ENCODE measurements at places on chromosomes 2 and 18. TPM values are rescaled to one million over a fixed set of nuclear protein-coding genes. Genes with fewer than 3 reads are reported as not detected.

DNA sequence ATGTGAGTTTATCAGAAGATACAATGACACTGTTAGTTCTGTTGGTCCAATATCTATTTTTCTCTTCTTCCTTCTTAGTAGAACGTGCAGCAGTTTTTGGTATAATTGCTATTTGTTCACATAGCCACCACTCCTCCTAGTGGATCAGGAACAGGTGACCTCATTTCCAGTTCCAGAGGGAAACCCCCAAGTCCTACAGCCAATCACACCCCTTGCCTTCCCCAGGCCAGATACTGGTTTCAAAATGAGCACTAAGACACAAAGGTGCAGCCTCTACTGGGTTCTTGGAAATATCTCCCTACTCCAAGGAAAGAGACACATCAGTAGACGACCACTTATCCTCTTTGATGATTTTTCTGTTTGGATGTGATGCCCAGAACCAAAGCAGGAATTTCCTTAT is 103.2 kb downstream of the TCF4 start:
- no peak overlapping the region for H3K4me3 ChIP-seq
- no peaks in the 10 kb centered on the region for H3K36me3 ChIP-seq
- peaks cover 2% of the 10 kb centered on the region for H3K4me1 ChIP-seq
- H3K27me3 ChIP-seq = no peaks in the 10 kb centered on the region
- no peak for DNase-seq

- peak overlapping the region; percentile 98 for H3K27ac ChIP-seq
- DNase-seq = peak; percentile 78
- H3K27me3 ChIP-seq = no peaks in the 10 kb centered on the region
- no peaks in the 10 kb centered on the region for H3K36me3 ChIP-seq
Measured at GRCh38 chr2:105373344-105373781, 25.5 kb downstream of the FHL2 start.

Gene PTH2R
- total RNA-seq = not detected

- DNase-seq = no peak
- no peaks in the 10 kb centered on the region for H3K36me3 ChIP-seq
- no peak overlapping the region for H3K27ac ChIP-seq
- peaks cover 3% of the 10 kb centered on the region for H3K4me1 ChIP-seq
- no peak overlapping the region for H3K4me3 ChIP-seq
Measured at GRCh38 chr2:150085478-150085877, 402.0 kb downstream of the RND3 start.

Gene FLACC1
- 4.4 TPM for total RNA-seq

GRCh38 chr18:38563396-38563980 is 997.9 kb upstream of the CELF4 start:
- H3K4me3 ChIP-seq = no peak overlapping the region
- H3K4me1 ChIP-seq = no peaks in the 10 kb centered on the region
- no peaks in the 10 kb centered on the region for H3K27me3 ChIP-seq
- H3K27ac ChIP-seq = no peak overlapping the region

GRCh38 chr18:58769321-58769720 is 95.4 kb upstream of the ZNF532 start:
- no peak overlapping the region for H3K27ac ChIP-seq
- H3K4me1 ChIP-seq = peaks cover 3% of the 10 kb centered on the region
- H3K4me3 ChIP-seq = no peak overlapping the region

GRCh38 chr2:29528891-29529520 is 392.4 kb downstream of the ALK start:
- no peak for DNase-seq
- no peak overlapping the region for H3K4me3 ChIP-seq

Gene IL18R1
- total RNA-seq = 0.83 TPM

GRCh38 chr2:53740170-53740569 is 27.4 kb upstream of the CHAC2 start:
- H3K27me3 ChIP-seq = no peaks in the 10 kb centered on the region
- H3K4me3 ChIP-seq = no peak overlapping the region
- no peak for DNase-seq
- no peaks in the 10 kb centered on the region for H3K4me1 ChIP-seq
- no peak overlapping the region for H3K27ac ChIP-seq
- H3K36me3 ChIP-seq = no peaks in the 10 kb centered on the region

- no peaks in the 10 kb centered on the region for H3K4me1 ChIP-seq
- H3K4me3 ChIP-seq = no peak overlapping the region
- no peaks in the 10 kb centered on the region for H3K27me3 ChIP-seq
- DNase-seq = no peak
Measured at GRCh38 chr2:114068438-114068837, 178.5 kb downstream of the ACTR3 start.

DNA sequence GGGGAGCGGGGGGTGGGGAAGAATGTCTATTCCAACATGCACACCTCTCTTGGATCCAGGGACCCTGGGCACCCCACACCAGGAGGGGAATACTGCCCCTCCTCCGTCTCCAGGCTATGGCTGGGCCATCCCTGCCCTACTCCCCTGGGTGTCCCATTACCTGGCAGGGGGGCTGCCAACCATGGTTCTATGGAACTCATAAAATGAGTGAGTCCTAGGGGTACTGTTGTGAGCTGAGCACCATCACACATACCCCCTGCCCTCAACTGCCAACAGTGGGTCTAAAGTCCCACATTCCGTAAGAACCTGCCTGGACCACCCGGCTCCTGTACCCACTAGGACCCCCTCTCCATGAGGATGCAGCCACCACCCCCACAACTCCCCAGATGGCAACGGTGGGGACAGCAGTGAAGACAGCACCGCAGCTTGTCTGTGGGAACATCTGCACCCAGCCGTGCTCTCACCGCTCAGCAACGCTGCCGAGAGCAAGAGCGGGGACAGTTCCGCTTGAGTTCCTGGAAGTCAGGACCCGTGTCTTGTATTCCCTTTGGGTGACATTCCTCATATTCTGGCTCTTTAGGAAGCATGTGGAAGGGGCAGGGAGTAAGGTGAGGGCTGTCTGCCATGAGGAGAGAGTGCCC is 41.5 kb downstream of the BIN1 start:
- H3K4me1 ChIP-seq = no peaks in the 10 kb centered on the region
- H3K4me3 ChIP-seq = no peak overlapping the region
- DNase-seq = no peak
- H3K27ac ChIP-seq = peak overlapping the region; percentile 29
- no peaks in the 10 kb centered on the region for H3K27me3 ChIP-seq

- H3K36me3 ChIP-seq = no peaks in the 10 kb centered on the region
- DNase-seq = no peak
- H3K27ac ChIP-seq = no peak overlapping the region
- peaks cover 13% of the 10 kb centered on the region for H3K4me1 ChIP-seq
Measured at GRCh38 chr2:16660114-16660513, 5.5 kb downstream of the CYRIA start.

GRCh38 chr2:96254571-96254970 is 11.2 kb downstream of the TMEM127 start:
- H3K27me3 ChIP-seq = no peaks in the 10 kb centered on the region
- peaks cover 10% of the 10 kb centered on the region for H3K4me1 ChIP-seq
- H3K4me3 ChIP-seq = no peak overlapping the region
- H3K27ac ChIP-seq = no peak overlapping the region

Gene STPG4
- total RNA-seq = not detected

Gene PSMA8
- 0.15 TPM for total RNA-seq

GRCh38 chr2:174336501-174337336 is 2.0 kb downstream of the SP9 start:
- H3K4me3 ChIP-seq = peak overlapping the region; percentile 7
- H3K4me1 ChIP-seq = peaks cover 11% of the 10 kb centered on the region
- no peaks in the 10 kb centered on the region for H3K36me3 ChIP-seq

- H3K27ac ChIP-seq = no peak overlapping the region
- no peak for DNase-seq
- no peaks in the 10 kb centered on the region for H3K36me3 ChIP-seq
- H3K4me3 ChIP-seq = no peak overlapping the region
- peaks cover 1% of the 10 kb centered on the region for H3K4me1 ChIP-seq
- no peaks in the 10 kb centered on the region for H3K27me3 ChIP-seq
Measured at GRCh38 chr2:229090225-229090624, 180.9 kb downstream of the PID1 start.

Gene PDE1A
- total RNA-seq = 3.3 TPM

GRCh38 chr2:73830871-73831401 is 2.2 kb downstream of the STAMBP start:
- no peak for DNase-seq
- H3K4me1 ChIP-seq = peaks cover 9% of the 10 kb centered on the region
- no peak overlapping the region for H3K4me3 ChIP-seq
- H3K27me3 ChIP-seq = no peaks in the 10 kb centered on the region
- H3K27ac ChIP-seq = no peak overlapping the region

Gene PSMD14
- 13.6 TPM for total RNA-seq

DNA sequence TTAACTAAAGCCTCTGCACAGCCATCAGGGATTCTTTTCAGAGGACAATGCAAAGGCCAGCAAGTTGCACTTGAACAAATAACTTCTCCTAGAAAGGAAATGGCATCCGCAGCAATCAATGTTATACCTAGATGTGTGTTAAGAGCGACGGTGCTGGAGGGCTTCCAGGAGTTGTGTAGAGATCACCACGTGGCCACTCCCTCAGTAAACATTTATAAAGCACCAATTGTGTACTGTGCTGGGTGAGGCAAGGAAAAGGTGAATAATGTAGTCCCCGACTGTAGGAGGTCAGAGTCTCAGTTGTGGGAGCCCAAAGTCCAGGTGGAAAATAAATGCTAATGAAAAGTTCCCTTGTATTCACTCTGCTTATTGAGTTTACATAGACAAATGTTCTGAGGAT is 135.0 kb downstream of the ALK start:
- no peaks in the 10 kb centered on the region for H3K4me1 ChIP-seq
- no peaks in the 10 kb centered on the region for H3K36me3 ChIP-seq
- DNase-seq = no peak
- H3K4me3 ChIP-seq = no peak overlapping the region
- H3K27ac ChIP-seq = no peak overlapping the region

GRCh38 chr2:8743261-8743660 is 61.4 kb downstream of the ID2 start:
- no peak overlapping the region for H3K27ac ChIP-seq
- H3K4me3 ChIP-seq = no peak overlapping the region
- H3K27me3 ChIP-seq = no peaks in the 10 kb centered on the region
- no peaks in the 10 kb centered on the region for H3K36me3 ChIP-seq

Gene STK39
- total RNA-seq = 9.8 TPM

DNA sequence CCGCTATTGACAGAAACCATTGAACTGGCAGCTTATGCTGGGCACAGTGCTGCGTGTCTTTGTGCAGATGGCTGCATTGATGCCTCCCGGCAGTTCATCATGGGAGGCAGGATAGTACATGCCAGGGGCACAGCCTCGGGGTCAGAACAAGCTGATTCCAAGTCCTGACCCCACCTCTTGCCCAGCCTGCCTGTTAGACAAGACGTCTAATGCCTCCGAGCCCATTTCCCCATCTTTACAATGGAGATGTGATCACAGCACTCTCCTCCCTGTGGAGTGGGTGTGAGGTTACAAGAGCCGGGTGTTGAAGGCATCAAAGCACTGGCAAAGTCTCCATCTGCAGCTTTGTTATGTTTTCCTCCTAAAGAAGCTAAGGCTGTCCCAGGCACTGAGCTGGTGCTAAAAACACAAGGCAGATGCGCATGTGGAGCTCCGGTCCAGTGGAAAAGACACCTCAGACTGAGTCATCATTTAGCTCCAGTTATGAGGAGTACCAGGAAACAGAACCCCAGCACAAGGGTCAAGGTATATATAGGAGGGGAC is 125.7 kb upstream of the EPAS1 start:
- no peak for DNase-seq
- H3K36me3 ChIP-seq = no peaks in the 10 kb centered on the region
- H3K27me3 ChIP-seq = no peaks in the 10 kb centered on the region
- no peak overlapping the region for H3K27ac ChIP-seq
- no peaks in the 10 kb centered on the region for H3K4me1 ChIP-seq

Gene AQP12B
- total RNA-seq = 0.18 TPM

DNA sequence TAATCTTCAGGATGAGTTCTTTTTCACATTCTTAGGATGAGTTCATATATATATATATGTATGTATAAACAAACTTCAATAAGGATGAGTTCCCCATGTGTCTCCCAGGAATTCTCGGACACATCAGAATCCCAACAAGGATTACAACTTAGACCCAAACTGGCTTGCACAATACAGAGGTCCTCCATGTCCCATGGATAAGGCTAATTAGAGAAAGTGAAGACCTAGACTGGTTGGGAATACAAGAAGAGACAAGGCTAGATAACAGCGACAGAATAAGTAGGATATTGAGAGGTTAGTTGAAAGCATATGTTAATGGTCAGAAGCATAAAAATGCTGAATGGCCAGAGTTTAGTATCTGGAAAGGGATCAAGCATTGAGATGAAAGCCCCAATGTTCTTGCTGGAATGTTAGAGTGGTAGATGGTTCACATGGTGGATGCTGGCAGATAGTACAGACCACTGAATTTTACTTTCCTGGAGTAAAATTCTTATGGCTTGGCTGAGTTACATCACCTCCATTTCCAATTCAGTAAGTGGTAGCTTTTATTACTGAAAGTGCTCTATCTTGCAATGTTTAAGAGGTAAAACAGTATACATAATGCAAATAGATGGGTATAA is 154.9 kb upstream of the EPHA4 start:
- no peaks in the 10 kb centered on the region for H3K27me3 ChIP-seq
- H3K4me1 ChIP-seq = no peaks in the 10 kb centered on the region
- no peak overlapping the region for H3K4me3 ChIP-seq
- no peak overlapping the region for H3K27ac ChIP-seq
- DNase-seq = no peak

DNA sequence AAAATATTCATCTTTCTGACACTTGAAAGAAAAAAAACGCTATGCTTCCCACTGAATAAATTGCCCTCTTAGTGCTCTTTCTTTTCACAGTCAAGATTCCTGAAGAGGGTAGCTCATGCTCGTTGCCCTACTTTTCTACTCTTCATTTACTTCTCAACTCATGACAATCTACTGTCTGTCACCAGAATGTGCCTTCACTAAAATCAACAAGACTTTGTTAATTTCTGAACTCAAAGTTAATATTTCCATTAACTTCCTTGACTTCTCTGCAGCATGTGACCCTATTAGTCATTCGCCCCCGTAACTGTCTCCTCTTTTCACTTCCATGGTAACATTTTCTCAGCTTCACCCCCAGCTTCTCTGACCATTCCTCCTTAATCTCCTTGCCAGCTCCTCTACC is 98.9 kb upstream of the MAPRE2 start:
- H3K4me1 ChIP-seq = no peaks in the 10 kb centered on the region
- no peak overlapping the region for H3K27ac ChIP-seq
- no peak for DNase-seq
- no peaks in the 10 kb centered on the region for H3K36me3 ChIP-seq
- no peaks in the 10 kb centered on the region for H3K27me3 ChIP-seq

DNA sequence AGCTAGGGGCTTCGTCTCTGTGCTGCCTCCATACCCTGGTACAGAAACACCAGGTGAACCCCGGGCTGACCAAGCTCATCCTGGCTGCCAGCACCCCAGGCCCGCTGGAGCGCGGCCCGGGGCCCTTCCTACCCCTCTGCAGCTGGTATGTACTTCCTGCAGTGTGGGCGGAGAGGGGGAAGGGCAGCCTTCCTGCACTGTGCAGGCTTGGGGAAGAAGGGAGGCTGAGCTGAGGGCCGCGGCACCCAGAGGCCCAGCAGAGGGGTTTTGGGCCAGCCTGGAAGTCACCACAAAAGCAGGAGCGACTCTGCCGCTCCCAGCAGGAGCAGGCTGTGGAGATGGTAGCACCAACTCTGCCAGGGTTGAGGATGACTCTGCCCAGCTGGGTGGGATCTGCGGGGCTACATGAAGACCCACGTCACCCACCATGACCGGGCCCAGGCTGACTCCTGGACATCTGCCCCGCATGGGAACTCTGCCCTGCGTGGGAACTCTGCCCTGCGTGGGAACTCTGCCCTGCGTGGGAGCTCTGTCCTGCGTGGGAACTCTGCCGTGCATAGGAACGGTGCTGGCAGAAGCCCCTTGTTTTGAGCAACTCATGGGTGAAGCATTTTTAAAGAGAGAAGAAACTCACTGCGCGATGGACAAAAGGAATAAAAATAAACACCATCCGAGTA is 273.3 kb downstream of the NDUFA10 start:
- no peak overlapping the region for H3K27ac ChIP-seq
- H3K4me1 ChIP-seq = peaks cover 16% of the 10 kb centered on the region
- no peak overlapping the region for H3K4me3 ChIP-seq
- no peak for DNase-seq
- H3K27me3 ChIP-seq = no peaks in the 10 kb centered on the region
